ENCODE measurements at places on chromosomes 12 and 14. TPM values are rescaled to one million over a fixed set of nuclear protein-coding genes. Genes with fewer than 3 reads are reported as not detected.

AGAP2 gene
- 0.15 TPM for total RNA-seq

KLRC2 gene
- not detected for total RNA-seq

POTEM gene
- not detected for total RNA-seq

RASSF8 gene
- total RNA-seq: 54.9 TPM

SELPLG gene
- total RNA-seq: 4.1 TPM

FZD10 gene
- total RNA-seq: not detected

KLHL33 gene
- total RNA-seq: 0.17 TPM

AMIGO2 gene
- total RNA-seq: 1.2 TPM

KRT75 gene
- total RNA-seq: not detected

CEP83 gene
- 18.8 TPM for total RNA-seq

IL31 gene
- not detected for total RNA-seq

MSI1 gene
- not detected for total RNA-seq

MYO1A gene
- total RNA-seq: not detected
